ENCODE measurements at places on chromosomes 1 and 21. TPM values are rescaled to one million over a fixed set of nuclear protein-coding genes. Genes with fewer than 3 reads are reported as not detected.

Gene NBPF6
- total RNA-seq = not detected

Gene IER5
- total RNA-seq = 12.3 TPM

DNA sequence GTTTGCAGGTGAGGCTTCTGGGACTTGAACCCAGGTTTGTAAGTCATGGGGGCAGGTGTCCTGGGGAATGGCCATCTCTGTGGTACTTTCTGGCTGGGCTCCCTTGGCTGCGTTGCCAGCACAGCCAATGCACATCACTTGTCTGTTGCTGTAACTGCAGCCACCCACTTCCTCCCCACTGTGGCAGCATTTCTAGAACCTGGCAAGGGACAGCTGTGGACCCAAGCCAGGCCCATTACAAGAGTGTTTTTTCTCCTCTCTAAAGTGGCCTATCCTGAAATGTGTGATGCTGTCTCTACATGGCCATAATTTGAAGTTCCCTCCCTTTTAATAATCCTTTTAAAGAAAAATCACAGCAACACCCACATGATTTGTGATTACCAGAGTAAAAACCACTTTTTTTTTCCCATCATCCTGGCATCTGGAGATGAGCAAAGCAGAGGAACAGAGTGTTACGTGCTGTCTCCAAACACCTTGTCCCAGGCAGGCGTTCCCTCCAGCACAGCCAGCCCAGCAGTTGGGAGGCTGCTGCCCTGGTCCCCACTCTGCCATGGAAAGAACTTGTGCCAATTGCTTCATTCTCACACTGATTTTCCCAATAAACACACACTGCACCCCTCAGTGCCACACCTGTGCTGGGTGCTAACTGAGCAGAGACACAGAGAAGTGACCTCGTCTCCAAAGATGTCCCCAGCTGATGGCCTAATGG, 360.6 kb upstream of the USP24 start:
- no peak for DNase-seq

- DNase-seq = peak; percentile 69
These were observed 8.8 kb downstream of the ZNF683 start for GRCh38 chr1:26363549-26364448.

DNA sequence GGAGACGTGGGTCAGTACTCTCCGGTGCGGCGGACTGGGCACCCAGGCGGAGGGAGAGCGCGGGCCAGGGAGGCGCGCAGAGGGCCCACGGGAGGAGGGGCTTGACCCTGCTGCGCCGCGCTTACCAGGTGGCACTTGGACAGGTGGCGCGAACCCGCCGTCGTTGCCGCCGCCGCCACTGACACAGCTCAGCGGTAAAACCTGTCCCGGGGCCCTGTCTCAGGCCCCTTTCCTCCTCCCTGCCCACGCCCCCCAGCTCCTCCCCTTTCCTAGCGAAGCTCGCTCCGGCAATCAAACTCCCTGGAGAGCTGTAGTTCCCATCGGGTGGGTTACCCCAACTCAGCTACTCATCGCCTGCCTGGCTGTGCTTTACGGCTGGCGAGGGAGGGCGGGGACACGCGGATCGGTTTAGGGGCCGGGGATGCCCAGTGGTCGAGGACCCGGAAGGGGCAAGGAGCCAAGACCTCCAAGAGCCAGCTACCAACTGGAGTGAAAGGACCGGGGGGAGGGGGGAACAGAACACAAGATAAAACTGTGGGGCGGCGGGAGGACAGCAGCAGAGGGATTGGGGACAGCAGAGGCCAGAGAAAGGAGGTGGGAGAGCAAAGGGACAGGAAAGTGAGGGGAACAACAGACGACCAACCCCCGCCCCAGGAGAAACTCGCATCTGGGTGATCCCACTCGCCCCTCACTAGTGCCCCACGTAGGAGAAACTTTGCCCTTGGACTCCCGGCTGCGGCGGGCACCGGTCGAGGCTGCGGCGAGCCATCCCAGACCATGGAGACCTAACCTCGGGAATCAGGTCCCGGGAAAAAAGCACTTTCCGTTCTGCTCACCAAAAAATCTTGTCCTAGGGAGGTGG, 2.9 kb downstream of the GFI1 start:
- no peak for DNase-seq

GRCh38 chr21:36232641-36233040, 76.0 kb downstream of the DOP1B start:
- DNase-seq = no peak

DNA sequence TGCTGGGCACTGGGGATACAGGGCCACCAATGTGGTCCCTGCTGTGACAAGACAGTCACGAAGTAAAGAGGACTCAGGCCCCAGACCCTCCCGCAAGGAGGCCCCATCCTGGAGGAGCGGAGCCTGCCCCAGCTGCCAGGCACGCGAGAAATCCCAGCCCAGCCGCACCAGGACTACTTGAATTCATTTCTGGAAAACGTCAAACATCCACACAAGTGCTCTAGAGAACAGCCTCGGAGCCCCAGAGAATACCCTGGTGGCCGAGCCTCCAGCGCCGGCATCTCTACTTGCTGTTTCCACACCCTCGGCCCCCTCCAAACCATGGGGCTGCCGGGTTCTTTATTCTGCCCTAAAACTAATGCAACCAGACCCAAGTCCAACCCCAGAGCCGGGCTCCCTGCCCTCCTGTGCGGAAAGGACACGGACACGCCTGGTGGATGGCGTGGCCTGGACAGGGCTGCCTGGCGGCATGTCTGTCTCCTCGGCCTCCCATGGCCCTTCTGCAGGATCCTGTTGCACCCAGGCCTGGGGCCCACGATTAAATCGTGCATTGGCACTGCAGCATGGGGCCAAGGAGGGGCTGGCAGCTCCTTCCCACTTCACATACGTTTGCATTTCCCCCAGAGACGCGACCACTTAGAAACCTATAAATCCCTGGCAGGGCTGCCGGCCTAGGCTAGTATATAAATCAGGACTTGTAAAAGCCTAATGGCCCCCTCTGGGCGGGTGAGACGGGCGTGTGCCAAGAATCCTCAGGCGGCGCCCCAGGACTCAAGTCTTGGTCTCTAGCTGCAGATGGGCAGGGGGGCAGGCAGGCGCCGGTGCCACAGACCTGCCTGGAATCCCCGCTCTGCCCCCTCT, 41.2 kb downstream of the DMRTB1 start:
- no peak for DNase-seq

DNA sequence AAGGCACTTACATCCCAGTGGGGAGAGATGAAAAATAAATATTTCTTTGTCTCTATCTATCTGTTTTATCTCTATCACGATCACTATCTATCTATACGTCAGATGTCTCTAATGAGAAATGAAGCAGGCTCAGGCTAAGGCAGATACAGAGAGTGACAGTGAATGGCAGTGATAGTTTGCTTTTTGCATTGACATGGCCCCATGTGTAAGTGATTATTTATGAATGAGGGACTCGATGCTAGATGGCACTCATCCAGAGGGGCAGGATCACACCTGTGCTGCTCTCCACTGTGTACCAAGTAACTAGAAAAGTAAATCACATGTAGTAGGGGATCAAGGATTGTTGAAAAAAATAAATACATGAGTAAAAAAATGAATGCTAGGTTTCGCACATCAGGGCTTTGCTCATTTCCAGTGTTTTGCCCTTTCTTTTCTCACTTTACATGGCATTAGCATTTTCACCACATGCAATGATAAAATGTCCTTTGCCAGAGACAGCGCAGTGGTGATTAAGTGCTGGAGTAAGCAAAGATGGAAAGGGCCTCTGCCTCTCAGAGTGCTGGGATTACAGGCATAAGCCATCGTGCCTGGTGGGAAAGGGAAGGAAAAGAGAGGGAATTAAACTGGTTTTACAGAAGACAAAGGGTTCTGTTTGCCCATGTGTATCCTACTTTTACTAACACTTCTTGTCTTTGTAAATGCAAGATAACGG, 16.5 kb downstream of the TBX19 start:
- no peak for DNase-seq

- no peak for DNase-seq
These were observed 11.4 kb downstream of the NCF2 start for GRCh38 chr1:183578856-183579255.

DNA sequence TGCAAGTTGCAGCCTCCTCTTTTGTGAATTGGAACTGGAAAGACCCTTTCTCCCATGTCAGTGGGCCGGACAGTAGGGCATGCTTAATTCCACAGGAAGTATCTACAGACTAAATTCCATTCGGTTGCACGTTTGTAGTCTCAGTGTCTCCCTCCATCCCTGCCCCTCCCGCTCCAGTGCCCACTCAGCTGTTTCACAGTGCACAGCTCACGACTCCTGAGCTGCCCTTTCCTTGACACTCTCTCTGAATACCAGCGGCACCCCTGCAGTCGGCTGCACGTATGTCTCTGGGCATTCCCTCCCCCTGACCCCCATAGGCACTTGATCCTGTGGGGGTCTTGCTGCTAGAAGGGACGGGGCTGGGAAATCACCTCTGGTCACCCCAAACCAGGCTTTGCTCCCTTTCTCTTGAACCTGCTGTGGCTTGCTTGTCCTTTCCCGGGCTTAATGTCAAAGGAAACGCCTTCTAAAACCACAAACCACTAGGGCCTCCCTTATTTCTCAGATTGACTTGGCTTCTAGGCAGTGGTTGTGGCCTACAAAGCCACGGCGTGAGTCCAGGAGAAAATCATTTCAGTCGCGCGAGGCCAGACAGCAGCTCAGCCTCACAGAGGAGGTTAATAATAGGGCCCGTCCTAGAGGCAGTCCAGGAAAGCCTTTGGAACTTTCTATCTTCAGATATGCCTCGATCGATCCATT, 365.3 kb upstream of the PROX1 start:
- no peak for DNase-seq

DNA sequence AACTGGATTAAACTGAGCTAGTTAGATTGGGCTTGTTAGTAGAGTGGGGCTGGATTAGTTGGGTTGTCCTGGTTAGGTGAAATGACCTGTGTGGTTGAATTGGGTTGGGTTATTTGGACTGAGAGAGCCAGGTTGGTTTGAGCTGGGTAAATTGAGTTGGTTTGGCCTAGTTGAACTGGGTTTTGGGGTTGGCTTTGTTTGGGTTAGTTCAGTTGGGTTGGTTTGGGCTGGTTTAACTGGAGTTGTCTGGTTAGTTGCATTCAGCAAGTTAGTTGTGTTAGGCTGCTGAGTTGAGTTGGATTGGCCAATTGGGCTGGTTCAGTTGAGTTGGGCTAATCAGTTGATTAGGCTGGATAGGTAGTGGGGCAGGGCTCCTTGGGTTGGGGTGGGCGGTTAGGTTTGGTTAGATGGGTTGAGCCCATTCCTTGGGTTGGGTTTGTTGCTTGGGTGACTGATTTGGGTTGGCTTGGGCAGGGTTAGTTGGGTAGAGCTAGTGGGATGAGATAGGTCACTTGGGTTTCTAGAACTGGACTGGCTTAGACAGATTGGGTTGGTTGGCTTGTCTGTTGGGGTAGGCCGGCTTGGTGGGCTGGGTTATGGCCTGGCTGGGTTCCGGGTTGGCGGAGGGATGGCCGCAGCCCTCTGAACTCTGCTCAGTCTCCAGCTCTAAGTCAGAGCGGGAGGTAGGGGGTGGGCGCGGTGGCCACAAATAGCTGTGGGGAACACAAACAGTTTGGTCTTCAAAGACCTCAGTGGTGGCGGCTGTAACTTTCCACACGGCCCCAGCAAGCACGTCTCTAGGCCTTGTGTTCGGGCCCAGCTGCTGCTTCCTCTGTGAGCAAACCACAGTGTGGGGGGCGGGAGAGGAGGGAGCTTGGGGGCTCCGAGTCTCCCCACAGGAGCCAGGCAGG, 67.2 kb upstream of the RUNX3 start:
- no peak for DNase-seq

DNA sequence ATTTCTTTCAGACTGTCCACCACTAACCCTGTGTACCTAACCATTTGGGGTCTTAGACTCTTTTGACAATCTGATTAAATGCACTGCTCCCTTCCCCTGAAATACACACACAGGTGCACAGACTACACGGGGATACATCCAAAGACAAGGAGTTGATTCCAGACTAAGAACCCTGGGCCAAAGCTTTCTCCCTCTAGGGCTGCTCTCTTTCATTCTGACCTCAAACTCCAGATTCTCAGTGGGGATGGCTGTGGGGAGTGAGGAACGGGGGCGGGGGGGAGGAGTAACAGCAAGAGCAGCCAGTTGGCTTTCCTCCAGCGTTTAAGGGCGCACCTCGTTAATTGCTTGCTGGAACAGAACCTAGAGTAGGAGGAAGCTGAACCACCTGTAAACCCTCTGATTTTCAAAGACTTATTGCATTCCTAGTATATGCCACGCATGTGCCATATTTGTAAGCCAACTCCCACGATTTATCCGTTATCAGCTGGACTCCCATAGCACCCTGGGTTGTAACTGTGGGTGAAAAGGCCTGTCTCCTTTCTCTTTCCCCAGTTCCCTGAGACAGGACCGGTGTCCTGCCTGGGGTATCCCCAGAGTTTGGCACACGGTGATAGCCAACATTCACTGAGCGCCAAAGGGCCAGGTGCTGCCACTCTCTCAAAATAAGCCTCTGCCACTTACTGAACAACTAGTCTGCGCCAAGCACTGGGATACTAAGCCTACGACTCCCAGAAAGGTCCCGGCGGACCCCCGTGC, 920 bp downstream of the MTHFR start:
- DNase-seq = peak; percentile 78

GRCh38 chr1:109304226-109304920, 2.4 kb downstream of the MYBPHL start:
- DNase-seq = no peak

DNA sequence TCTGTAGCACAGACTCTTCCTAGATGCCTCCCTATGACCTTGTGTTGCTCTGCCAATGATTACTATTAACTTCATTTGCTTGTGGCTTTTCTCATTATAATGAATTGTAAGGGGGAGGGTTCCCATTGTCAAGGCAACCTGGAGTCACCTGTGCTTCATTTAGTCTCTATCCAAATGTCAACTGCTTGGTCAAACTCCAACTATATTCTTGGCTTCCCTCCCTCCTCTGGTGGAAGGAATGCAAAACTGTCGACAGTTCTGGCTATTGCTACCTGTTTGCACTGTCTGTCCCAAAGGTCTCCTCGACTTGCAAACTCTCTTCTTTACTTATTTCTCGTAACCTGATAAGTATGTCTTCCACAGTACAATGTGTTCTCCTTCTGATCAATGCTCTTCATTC, 100.3 kb downstream of the CACNA1E start:
- no peak for DNase-seq

GRCh38 chr1:173714759-173715537, at the start of gene KLHL20:
Gene KLHL20, plus strand, starts transcription at chr1:173714981. Its CDS starts 1,063 bp downstream, at chr1:173716044.
- peak; percentile 94 for DNase-seq

- DNase-seq = peak; percentile 66
These were observed 65.6 kb downstream of the RGL1 start for GRCh38 chr1:183870351-183871077.

DNA sequence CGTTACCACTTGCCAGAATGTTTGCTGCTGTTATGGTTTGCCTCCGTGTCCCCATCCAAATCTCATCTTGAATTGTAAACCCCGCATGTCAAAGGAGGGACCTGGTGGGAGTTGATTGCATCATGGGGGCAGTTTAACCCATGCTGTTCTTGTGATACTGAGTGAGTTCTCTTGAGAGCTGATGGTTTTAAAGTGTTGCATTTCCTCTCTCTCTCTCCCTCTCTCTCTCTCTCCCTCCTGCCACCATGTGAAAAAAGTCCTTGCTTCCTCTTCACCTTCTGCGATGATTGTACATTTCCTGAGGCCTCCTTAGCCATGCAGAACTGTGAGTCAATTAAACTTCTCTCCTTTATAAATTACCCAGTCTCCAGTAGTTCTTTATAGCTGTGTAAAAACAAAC, 44.4 kb downstream of the CFHR5 start:
- DNase-seq = no peak

GRCh38 chr1:152473887-152474537, 36.6 kb upstream of the LCE5A start:
- peak; percentile 12 for DNase-seq

- DNase-seq = peak; percentile 70
These were observed 23.6 kb upstream of the APOBEC4 start for GRCh38 chr1:183676586-183677189.

- no peak for DNase-seq
These were observed 4.2 kb downstream of the TFAP2E start for GRCh38 chr1:35577071-35577998.

GRCh38 chr1:46724991-46725735, 6.2 kb upstream of the EFCAB14 start:
- DNase-seq = peak; percentile 92
